Sigmoid colon (tissue), 7 donors: ENCODE measurements at places on chromosomes 6 and 20. TPM values are rescaled to one million over a fixed set of nuclear protein-coding genes. Genes with fewer than 3 reads are reported as not detected.

- H3K27ac ChIP-seq: no peak overlapping the region
- no peak for DNase-seq
- H3K36me3 ChIP-seq: no peaks in the 10 kb centered on the region
These were observed 314.9 kb downstream of the ALDH8A1 start for GRCh38 chr6:134634966-134635365.

CTCFL gene
- polyA plus RNA-seq: not detected

BANF2 gene
- not detected for polyA plus RNA-seq

DNA sequence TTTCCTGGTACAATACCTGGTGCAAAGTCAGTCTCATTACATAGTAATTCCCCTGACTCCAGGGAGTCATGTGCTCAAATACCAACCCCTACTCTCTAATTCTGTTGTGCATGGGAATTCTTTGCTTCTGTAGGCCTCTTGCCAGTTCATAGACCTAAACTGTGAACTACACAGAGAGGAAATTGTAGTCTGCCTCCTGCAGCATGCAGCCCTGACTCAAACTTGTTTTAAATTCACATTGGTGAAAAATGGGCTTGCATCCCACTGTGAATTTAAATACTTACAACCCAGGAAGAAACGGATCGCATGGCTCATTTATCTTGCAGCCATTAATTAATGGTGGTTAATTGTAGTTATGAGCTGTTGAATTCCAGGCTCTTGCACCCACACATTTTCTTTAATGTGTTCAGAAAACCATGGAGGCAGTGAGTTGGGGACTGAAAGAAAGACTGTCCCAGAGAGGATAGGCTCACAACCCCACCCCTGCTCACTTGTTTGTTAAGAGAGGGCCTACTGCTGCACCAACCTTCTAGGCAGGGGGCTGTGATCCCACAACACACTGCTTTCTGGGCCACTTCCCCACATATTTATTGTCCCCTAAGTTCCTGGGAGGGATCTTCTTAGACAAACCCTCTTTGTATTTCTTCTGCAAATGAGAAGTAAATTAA is 579.1 kb downstream of the DHX35 start:
- no peaks in the 10 kb centered on the region for H3K27me3 ChIP-seq
- H3K4me1 ChIP-seq: no peaks in the 10 kb centered on the region
- no peak for DNase-seq
- H3K27ac ChIP-seq: no peak overlapping the region

GRCh38 chr6:11536795-11537194 is 754 bp upstream of the TMEM170B start:
- H3K36me3 ChIP-seq: no peaks in the 10 kb centered on the region
- DNase-seq: no peak
- H3K4me1 ChIP-seq: no peaks in the 10 kb centered on the region
- no peaks in the 10 kb centered on the region for H3K27me3 ChIP-seq
- H3K27ac ChIP-seq: peak overlapping the region; percentile 90
- H3K4me3 ChIP-seq: peak overlapping the region; percentile 88
